ENCODE measurements at places on chromosomes 13 and 19. TPM values are rescaled to one million over a fixed set of nuclear protein-coding genes. Genes with fewer than 3 reads are reported as not detected.

ZNF208 gene
- 27.6 TPM for total RNA-seq

CYP2F1 gene
- 1.7 TPM for total RNA-seq

PARP4 gene
- total RNA-seq = 43.6 TPM

ZNF709 gene
- total RNA-seq = 8.1 TPM

MYBPC2 gene
- total RNA-seq = 0.31 TPM

KLK15 gene
- 5.5 TPM for total RNA-seq

FGF14 gene
- total RNA-seq = 0.56 TPM

CPB2 gene
- total RNA-seq = not detected

C5AR1 gene
- 6.1 TPM for total RNA-seq

ZNF763 gene
- 7.9 TPM for total RNA-seq

ARHGEF7 gene
- total RNA-seq = 136 TPM
